ENCODE measurements at places on chromosomes 6 and 20.

DNA sequence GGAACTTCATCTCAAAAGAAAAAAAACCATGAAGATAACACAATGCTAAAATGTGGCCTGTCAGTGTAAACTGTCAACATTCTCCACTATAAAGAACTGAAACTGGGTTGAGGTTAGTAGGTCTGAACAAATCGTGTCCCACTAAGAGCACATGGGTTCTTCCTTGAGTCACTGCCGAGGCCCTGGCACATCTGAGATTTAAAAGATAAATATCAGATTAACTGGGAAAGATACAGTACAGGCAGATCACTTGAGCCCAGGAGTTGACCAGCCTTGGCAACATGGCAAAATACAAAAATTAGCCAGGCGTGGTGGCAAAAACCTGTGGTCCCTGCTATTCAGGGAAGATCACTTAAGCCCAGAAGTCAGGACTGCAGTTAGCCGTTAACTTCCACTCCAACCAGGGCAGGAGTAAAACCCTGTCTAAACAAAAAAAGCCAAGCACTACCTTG lies 5.6 kb downstream of the EEF1A1 start:
- H3K36me3 ChIP-seq, result peaks cover 56% of the 10 kb centered on the region
- DNase-seq, result no peak
- peak overlapping the region; percentile 15 for H3K27ac ChIP-seq
- no peaks in the 10 kb centered on the region for H3K27me3 ChIP-seq
- H3K4me3 ChIP-seq, result no peak overlapping the region

- H3K4me3 ChIP-seq, result no peak overlapping the region
- H3K36me3 ChIP-seq, result no peaks in the 10 kb centered on the region
Measured at GRCh38 chr6:98844244-98845210, 10.2 kb downstream of the POU3F2 start.

DNA sequence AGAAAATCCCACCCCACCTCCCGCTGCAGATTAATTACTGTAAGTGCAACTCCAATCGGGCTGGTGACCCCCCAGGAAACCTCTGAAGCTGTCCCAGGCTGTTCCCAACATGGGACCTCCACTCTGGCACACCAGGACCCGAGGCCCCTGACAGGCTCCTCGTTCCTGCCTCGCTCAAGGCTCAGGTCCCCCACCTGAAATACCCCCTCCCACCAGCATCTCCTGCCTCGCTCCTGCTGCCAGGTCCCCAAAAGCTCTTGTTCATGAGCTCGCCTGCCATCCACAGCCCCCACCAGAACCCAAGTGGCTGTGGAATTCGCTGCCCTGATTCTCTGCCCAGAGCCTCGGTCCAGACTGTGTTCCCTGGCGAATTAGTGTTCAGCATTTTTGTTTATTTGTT lies 26.1 kb downstream of the NPEPL1 start:
- peaks cover 5% of the 10 kb centered on the region for H3K36me3 ChIP-seq
- no peak overlapping the region for H3K4me3 ChIP-seq
- H3K4me1 ChIP-seq, result no peaks in the 10 kb centered on the region

GRCh38 chr20:41643504-41643938 lies 25.3 kb upstream of the CHD6 start:
- H3K27ac ChIP-seq, result no peak overlapping the region
- H3K36me3 ChIP-seq, result no peaks in the 10 kb centered on the region
- H3K4me3 ChIP-seq, result no peak overlapping the region

DNA sequence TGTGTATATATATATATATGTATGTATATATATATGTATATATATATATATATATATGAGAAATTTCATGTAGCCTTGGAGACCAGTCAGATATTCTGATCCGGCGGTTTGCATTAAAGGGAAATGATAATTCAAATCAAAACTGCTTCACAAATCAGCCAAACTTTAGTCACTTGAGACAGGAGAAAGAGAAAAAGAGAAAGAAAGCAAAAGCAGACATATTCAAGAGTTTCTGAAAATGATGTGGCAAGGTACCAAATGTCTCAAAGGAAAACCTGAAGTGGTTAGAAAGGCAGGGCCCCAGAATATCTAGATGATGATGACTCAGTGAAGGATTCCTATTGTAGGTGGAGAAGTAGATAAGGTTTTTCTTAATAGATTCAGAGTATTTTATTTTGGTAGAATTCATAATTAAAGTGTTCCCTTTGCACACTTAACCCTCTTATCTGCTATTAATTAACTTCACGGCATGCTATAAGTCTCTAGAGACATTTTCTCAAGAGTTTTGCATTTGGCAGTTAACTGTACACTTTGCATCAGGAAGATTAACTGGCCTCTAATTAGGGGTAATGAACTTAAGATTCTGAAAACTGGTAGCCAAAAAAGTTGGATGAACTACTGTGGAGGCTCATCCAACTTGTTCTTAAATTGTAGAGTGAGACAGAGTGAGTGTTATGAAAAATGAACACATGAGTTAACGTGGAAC lies 50.1 kb upstream of the ASF1A start:
- H3K4me1 ChIP-seq, result no peaks in the 10 kb centered on the region
- H3K36me3 ChIP-seq, result no peaks in the 10 kb centered on the region
- no peak overlapping the region for H3K4me3 ChIP-seq
- DNase-seq, result no peak

DNA sequence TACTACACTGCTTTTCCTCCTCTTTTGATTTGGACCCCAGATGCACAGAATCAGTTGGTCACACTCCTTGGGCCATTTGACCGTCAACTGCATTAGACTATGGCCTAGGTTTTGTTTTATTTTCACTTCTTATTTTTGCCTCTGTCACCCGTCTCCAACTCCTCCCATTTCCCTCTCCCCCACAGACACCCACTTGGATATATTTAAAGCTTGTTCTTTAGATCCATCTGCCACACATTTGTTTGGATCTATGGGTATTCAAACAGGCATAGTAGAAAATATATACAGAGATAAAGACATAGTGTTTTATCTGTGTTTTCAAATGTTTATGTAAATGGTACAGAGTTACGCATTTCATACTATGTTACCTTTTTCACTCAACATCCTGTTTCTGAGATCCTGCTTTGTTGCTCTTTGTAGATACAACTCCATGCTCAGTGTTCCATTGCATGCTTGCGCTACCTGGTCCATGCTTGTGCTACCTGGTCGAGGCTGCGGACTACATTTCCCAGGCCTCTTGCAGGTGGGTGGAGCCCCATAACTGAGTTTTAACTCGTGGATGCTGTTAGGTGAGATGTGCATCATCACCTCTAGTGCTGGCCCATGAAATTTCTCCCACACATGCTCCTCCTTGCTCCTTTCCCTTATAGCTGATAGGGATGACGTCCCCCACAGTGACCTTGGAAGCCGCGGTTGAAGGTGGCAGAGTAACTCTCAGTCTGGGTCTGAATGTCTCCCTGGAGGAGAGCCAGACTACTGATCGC lies 11.5 kb upstream of the PREX1 start:
- no peaks in the 10 kb centered on the region for H3K27me3 ChIP-seq
- no peaks in the 10 kb centered on the region for H3K36me3 ChIP-seq
- DNase-seq, result no peak

DNA sequence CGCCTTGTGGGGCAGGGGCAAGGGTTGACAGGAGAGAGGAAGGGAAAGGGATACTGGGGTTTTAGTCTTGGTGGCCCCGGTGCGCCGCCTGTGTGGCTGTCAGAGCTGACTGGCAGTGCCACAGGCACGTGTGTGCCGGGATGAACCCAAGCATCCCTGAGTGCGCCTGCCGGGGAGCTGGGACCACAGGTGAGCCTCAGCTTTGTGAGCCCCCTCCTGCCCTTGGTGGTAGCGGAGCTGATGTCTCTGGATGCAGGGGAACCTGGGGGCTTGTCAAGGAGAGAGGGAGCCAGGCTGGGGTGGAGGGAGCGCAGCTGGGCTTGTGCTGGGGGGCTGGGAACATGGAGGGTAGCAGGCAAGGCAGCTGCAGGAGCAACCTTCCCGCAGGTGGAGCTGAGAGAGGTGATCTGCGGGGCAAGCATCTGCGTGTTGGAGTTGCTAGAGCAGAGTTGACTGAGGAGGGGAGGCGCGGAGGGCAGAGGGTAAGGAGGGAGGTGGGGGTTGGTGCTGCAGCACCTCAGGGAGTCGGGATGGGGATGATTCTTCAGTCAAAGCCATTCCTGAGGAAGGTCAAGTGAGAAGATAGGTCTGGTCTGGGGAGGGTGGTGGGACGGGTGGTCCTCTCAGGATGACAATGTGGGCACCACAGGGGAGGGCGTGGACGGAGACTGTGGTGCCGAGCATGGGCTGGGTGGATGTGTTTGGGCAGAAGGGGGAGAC lies 28.1 kb downstream of the PYGB start:
- DNase-seq, result no peak
- no peaks in the 10 kb centered on the region for H3K27me3 ChIP-seq
- H3K36me3 ChIP-seq, result peaks cover 16% of the 10 kb centered on the region
- no peaks in the 10 kb centered on the region for H3K4me1 ChIP-seq

- no peaks in the 10 kb centered on the region for H3K27me3 ChIP-seq
- H3K4me1 ChIP-seq, result no peaks in the 10 kb centered on the region
- DNase-seq, result no peak
- H3K36me3 ChIP-seq, result no peaks in the 10 kb centered on the region
- no peak overlapping the region for H3K27ac ChIP-seq
Measured at GRCh38 chr6:131469130-131469529, 103.9 kb upstream of the ARG1 start.

DNA sequence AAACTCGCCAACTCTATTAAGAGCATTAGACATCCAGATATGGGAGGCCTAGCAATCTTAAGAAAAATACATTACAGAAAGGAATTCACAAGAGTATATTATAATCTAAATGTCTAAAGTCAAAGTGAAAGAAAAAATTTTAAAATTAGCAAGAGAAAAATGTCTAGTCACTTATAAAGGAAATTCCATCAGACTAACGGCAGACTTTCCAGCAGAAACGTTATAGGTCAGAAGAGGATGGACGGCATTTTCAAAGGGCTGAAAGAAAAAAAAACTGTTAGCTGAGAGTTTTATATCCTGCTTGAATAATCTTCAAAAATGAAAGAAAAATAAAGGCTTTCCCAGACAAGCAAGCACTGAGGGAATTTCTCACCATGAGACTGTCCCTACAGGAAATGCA lies 269.0 kb downstream of the HDGFL1 start:
- H3K27ac ChIP-seq, result no peak overlapping the region
- no peak overlapping the region for H3K4me3 ChIP-seq
- no peaks in the 10 kb centered on the region for H3K27me3 ChIP-seq
- H3K36me3 ChIP-seq, result no peaks in the 10 kb centered on the region
- DNase-seq, result no peak

GRCh38 chr20:63840405-63840828 lies 9.4 kb upstream of the ZBTB46 start:
- H3K36me3 ChIP-seq, result no peaks in the 10 kb centered on the region
- no peaks in the 10 kb centered on the region for H3K4me1 ChIP-seq
- no peak overlapping the region for H3K27ac ChIP-seq
- H3K4me3 ChIP-seq, result no peak overlapping the region

- H3K27ac ChIP-seq, result no peak overlapping the region
- H3K4me3 ChIP-seq, result no peak overlapping the region
- DNase-seq, result peak; percentile 56
- no peaks in the 10 kb centered on the region for H3K36me3 ChIP-seq
Measured at GRCh38 chr20:38633577-38634093, 32.0 kb downstream of the ARHGAP40 start.

GRCh38 chr6:53119349-53119748 lies 29.3 kb downstream of the GCM1 start:
- H3K27me3 ChIP-seq, result no peaks in the 10 kb centered on the region
- DNase-seq, result no peak
- no peaks in the 10 kb centered on the region for H3K4me1 ChIP-seq

DNA sequence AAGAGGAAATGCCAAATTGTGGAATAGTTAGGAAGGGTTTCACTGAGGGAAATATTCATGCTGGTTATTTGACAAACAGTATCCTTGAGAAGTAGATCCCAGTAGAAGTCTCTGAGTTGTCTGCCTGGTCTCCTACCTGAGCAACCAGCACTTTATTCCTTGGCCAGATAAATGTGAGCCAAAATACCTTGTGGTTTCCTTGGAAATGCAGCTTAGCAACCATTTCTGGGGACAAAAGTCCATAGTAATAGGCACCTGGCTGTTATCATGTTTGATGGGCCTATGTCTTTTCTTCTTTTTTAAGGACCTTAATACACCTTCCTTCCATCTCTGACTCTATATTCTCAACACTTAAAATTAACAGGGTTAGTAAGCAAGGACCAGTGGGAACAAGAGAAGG lies 217.1 kb upstream of the MARCKS start:
- H3K27ac ChIP-seq, result no peak overlapping the region
- no peak for DNase-seq
- H3K4me3 ChIP-seq, result no peak overlapping the region
- no peaks in the 10 kb centered on the region for H3K27me3 ChIP-seq
- H3K36me3 ChIP-seq, result no peaks in the 10 kb centered on the region

DNA sequence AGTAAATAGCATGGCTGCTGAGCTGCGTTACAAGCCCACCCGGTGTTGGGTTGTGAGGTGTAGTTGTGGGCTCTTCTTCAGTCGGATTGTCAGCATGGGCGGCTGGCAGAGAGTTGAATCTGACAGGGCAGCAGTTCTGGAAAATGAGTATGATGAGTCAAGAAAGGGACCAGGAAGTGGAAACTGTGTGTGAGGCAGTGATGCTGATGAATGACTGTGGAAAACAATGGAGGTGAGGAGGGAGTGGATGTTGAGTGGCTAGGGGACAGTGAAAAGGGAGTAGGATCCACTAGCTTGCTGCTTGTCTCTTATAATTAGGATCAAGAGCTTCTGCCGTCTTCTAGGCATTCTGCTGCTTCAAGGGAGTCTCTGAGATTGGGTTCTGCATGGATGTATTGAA lies 154.3 kb downstream of the ESR1 start:
- no peaks in the 10 kb centered on the region for H3K27me3 ChIP-seq
- H3K27ac ChIP-seq, result no peak overlapping the region
- no peaks in the 10 kb centered on the region for H3K36me3 ChIP-seq
- H3K4me3 ChIP-seq, result no peak overlapping the region
- DNase-seq, result no peak
- no peaks in the 10 kb centered on the region for H3K4me1 ChIP-seq

DNA sequence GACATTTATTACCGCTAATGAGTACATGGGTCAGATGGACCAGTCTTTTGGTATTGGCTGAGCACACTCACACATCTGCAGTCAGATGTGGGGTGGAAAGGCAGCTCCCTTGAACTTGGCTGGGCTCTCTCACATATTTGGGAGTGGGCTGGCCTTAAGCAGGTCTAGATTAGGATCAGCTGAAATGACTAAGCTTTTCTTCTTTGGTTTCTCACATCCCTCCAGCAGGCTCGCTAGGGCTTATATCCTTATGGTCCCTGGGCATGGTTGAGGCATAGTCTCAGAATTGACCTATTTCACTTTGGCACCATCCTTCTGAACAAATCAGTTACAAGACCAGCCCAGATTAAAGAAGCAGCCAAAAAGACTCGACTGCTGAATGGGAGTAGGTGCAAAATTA lies 14.4 kb upstream of the PLCB1 start:
- no peak overlapping the region for H3K27ac ChIP-seq
- no peaks in the 10 kb centered on the region for H3K4me1 ChIP-seq
- no peak overlapping the region for H3K4me3 ChIP-seq

GRCh38 chr20:13452470-13453124 lies 186.1 kb downstream of the TASP1 start:
- H3K4me3 ChIP-seq, result no peak overlapping the region
- H3K4me1 ChIP-seq, result no peaks in the 10 kb centered on the region
- H3K27ac ChIP-seq, result no peak overlapping the region
- DNase-seq, result no peak
- no peaks in the 10 kb centered on the region for H3K27me3 ChIP-seq
- H3K36me3 ChIP-seq, result no peaks in the 10 kb centered on the region
